Pons (tissue), 1 donor: ENCODE measurements at places on chromosomes 6 and 20.

GRCh38 chr6:100001915-100002388, 7.9 kb upstream of the MCHR2 start:
- DNase-seq = peak; percentile 69

DNA sequence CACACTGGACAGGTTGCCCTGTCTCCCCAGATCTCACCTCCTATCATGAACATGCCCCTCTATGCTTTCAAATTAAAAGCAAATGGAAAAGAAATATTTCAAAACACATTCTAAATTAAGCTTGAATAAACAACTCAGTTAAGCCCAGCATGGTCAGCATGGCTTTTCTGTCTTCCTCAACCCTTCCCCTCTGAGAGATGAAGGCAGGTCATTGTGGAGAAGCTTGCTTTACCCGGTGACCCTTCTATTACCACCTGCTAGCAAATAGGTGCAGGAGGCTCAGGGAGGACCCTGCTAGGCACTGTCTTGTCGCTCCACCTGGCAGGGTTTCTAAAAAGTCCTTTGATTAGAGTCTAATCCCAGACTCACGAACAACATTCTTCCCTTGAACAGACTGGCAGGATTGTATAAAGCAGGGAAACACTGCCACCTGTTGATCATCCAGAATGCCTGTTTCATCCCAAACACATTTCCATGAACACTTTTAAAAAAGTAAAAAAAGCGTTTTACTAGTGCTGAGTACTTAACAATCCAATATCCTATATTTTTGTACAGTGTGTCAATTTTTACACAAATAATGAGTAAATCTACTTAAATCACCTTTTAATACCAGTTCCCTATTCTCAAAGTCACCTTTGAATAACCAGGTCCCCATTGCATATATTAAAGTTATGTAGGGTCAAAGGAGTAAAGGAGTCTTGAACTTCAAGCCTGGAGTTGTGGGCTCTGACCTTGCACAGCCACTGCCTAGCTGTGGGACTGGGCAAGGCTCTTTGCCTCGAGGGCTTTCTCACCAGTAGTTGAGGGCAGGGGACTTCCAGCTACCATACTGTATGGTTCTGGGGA, 75.5 kb downstream of the GPR6 start:
- peak; percentile 83 for DNase-seq

DNA sequence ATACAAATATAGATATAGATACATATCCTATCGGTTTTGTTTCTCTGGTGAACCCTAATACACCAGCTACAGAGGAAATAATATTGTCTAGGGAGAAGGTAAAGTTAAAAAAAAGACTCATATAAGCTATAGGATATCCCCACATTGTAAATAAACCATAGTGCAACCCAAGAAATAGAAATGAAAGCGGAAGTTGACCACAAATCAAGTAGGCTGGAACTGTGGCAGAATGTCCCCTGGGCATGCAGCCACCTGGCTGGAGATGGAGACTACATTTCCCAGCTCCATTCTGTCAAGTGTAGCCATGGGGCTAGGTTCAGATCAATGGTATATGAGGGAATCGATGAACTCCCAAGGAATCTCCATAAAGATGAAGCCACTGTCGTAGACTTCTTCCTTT, 70.1 kb upstream of the RPS6KA2 start:
- DNase-seq = no peak

GRCh38 chr6:150395388-150396009, 26.7 kb downstream of the IYD start:
- peak; percentile 69 for DNase-seq

DNA sequence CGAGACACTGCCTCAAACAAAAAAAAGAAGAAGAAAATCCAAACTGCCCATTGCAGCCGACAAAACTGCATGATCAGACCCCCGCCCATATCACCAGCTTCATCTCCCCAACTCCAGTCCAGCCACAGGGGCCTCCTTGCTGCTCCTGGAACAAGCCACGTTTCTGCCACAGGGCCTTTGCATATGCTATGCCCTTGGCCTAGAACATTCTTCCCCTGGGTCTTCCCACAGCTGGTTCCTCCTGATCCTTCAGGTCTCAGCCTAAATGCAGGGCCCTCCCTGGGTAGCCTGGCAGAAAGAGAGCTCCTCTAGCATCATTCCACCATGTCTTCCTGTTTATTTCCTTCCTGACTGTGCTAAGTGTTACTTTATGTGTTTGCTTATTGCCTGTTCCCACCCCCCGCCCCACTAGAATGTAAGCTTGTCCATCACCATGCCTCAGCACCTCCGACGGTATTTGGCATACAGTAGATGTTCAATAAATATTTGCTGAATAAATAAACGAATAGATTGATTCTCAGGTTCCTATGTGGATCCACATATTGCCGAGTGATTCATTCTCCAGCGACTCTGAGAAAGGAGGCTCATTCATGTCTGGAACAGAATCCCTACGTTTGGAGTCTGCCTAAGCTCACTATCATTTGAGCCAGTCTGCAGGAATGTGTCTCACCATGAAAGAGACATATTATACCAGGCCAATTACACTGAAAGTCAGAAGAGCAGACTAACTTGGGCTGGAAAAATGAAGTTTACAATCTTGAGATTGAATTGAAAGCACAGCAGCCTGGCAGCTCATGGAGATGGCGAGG, 56.1 kb downstream of the NFATC2 start:
- DNase-seq = no peak

DNA sequence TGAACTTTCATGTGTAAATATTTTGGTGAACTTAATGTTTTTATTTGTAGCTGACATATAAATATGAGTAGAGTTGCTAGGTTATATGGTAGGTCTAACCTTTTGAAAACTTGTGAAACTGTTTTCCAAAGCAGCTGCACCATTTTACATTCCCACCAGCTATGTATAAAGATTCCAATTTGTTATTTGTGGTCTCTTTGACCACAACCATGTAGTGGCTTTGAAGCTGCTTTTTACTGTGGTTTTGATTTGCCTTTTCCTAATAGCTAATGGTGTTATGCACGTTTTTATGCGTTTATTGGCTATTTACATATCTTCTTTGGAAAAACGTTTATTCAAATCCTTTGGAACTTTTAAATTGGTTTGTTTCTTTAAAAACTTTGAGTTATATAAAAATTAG, 10.3 kb downstream of the CST3 start:
- no peak for DNase-seq

DNA sequence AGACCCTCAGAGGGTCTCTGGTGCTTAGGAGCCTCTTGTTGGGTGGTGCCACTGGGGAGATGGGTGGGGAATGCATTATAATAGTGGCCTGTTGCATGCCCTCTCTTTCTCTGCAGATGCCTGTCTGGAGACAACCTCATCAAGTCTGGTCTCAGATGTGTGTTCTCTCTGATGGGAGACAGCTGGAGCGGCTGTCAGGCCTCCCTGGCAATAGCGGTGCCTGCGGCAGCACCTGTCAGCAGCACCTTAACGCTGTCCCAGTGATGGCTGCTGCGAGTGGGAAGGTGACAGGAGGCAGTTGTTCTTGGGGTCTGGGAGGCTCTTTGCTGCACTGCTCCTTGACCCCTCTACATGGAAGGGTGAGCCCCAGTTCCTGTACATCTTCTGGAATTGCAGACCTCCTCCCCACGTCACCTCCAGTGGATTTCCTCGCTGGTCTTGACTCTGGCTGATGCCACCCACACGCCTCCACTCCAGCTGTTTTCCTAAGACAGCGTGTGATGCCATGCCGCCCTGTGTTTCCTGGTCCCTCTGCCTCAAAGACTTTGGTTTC, 63.3 kb upstream of the BLCAP start:
- DNase-seq = no peak
